Bronchial smooth muscle cell (primary cell): ENCODE measurements at places on chromosomes 7 and 10. TPM values are rescaled to one million over a fixed set of nuclear protein-coding genes. Genes with fewer than 3 reads are reported as not detected.

The FGL2 gene
- 170 and 189 TPM in 2 replicates for total RNA-seq

The COL28A1 gene
- total RNA-seq = 0.09 and 0.16 TPM in 2 replicates

The PNLIPRP1 gene
- not detected in 2 replicates for total RNA-seq

The PDZD7 gene
- total RNA-seq = 1.8 and 2.0 TPM in 2 replicates

The CALHM2 gene
- total RNA-seq = 21.8 and 31.4 TPM in 2 replicates

The CYP3A7 gene
- total RNA-seq = 0.34 and 1.1 TPM in 2 replicates

The FAM241B gene
- 0.09 and 0.16 TPM in 2 replicates for total RNA-seq

The OR2A5 gene
- total RNA-seq = not detected in 2 replicates

The TMEM26 gene
- total RNA-seq = 1.3 and 2.5 TPM in 2 replicates

The DKK1 gene
- 11.0 and 18.4 TPM in 2 replicates for total RNA-seq

The NPFFR1 gene
- total RNA-seq = under 0.01 TPM in 1 of 2 replicates, not detected in the other

The CXCL12 gene
- total RNA-seq = 54.7 and 125 TPM in 2 replicates

The C10orf90 gene
- total RNA-seq = not detected in 2 replicates

The TUBGCP2 gene
- 62.6 and 70.2 TPM in 2 replicates for total RNA-seq

The HSPA12A gene
- 1.4 and 7.1 TPM in 2 replicates for total RNA-seq

The GRM3 gene
- not detected in 2 replicates for total RNA-seq

The GPR37 gene
- total RNA-seq = 1.8 and 4.7 TPM in 2 replicates

The CDC14C gene
- under 0.01 and 0.09 TPM in 2 replicates for total RNA-seq

The BET1 gene
- 18.9 and 30.9 TPM in 2 replicates for total RNA-seq

The CYP26C1 gene
- under 0.01 TPM in 2 replicates for total RNA-seq

The SNCG gene
- 7.2 and 69.4 TPM in 2 replicates for total RNA-seq

The VSTM4 gene
- total RNA-seq = 5.5 and 6.4 TPM in 2 replicates

The FAM25G gene
- total RNA-seq = not detected in 2 replicates

The NUDT13 gene
- total RNA-seq = 1.5 and 1.6 TPM in 2 replicates
